Effector memory CD4-positive, alpha-beta T cell (primary cell): ENCODE measurements at places on chromosomes 3 and 15.

DNA sequence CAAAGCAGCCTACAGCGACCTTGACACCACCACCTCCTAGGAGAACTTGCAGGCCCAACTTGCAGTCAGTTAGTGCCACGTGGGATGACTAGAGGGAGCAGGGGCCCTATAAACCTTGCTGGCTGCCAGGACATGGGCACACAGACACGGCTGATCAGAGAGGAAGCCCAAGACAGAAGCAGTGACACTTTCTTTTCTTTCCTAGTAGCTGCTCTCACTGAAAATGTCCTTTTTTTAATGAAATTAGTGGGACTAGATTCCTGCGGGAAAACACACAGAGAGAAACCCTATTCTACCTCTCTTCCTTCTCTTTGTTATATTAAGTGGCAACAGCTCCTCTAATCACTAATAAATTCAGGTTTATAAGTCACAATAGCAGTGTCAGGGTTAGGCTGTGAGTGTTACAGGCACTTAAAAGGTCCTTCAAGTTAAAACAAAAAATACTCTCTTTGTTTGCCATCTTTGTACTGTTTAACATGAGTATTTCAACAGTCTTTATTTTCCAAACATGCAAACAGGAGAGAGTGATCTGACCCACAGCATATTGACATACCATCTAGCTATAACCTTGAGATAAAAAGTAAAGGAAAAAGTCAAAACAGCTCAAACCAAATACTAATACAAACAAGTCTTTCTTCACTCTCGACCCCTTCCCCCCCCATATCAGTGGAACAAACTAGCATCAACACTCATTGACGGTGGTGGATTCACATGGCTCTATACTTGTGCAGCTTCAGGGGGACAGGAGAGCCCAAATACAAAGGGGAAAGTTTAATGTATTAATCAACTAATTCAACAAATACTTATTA lies 2.1 kb upstream of the TMEM212 start:
- no peak for DNase-seq

- DNase-seq: no peak
These were observed 41.6 kb downstream of the GOLGA6L10 start for GRCh38 chr15:82307714-82308081.

DNA sequence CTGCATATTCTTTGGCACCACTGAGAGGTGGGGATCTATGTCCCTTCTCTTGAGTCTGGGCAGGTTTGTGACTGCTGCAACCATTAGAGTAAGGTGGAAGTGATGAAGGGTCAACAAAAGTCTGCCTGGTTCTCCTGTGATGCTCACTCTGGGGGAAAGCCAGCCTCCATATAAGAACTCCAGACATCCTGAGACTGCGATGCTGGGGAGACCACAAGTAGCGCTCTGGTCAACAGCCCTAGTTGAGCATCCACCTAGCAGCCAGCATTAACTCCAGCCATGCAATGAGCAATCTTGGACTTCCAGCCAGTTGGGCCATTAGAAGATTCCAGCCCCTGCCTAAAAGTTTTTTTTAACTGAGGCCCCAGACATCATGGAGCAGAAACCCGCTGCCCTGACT lies 62.8 kb downstream of the SCN11A start:
- no peak for DNase-seq

- DNase-seq: no peak
These were observed 37.8 kb downstream of the MYL3 start for GRCh38 chr3:46825450-46825849.
